Activated T-helper 1 cell treated with anti-CD3 and anti-CD28 coated beads, Interleukin-12 subunit alpha, Interleukin-12 subunit beta, Interleukin-2, Interleukin-4 antibody, amounts not matched to agents 30 ng/mL and 10 ng/mL and 1 ng/mL, durations not matched to agents 14 hours and 24 hours and 36 hours (primary cell): ENCODE measurements at places on chromosomes 5 and 9. TPM values are rescaled to one million over a fixed set of nuclear protein-coding genes. Genes with fewer than 3 reads are reported as not detected.

Gene TAF1L
- 0.03 TPM in 1 of 2 replicates, not detected in the other for total RNA-seq

DNA sequence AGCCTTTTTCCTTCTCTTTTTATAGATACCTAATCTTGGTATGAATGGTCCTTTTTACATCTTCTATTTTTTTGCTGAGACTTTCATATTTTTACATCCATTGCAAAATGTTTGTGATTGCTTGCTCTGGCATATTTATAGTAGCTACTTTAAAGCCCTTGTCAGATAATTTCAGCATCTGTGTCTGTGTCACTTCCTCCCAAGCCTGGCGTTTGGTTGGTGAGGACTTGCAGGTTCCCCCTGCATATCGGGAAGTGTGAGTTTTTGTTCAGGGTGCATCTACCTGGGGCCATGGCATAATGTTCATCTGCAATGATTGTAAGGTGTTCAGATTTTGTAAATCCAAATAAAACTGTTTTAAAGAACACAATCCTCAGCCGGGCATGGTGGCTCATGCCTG, 8.9 kb downstream of the FBXW5 start:
- H3K4me1 ChIP-seq, result peaks cover 22% of the 10 kb centered on the region
- no peak overlapping the region for H3K27ac ChIP-seq
- no peak for DNase-seq
- no peak overlapping the region for H3K4me3 ChIP-seq

DNA sequence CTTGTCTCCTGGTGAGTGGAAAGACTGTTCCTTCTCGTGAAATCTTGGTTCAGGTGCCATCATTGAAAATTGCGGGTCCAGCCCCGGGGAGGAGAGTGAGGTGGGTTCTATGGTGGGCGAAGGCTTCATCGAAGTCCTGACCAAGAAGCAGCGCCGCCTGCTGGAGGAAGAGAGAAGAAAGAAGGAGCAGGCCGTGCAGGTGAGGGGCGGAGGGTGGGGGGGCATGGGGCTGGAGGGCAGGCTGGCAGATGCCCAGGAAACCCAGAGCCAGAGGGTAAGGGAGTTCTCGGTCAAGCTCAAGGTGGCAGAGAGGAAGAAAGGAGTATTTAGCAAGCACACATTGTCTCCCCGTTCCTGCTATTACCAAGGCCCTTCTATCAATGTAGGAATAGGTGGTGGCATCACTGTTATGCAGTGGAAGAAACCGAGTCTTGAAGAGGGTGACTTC, 24.3 kb upstream of the POMT1 start:
- H3K27me3 ChIP-seq, result no peaks in the 10 kb centered on the region
- H3K36me3 ChIP-seq, result peaks cover 36% of the 10 kb centered on the region
- no peak overlapping the region for H3K4me3 ChIP-seq
- DNase-seq, result peak; percentile 27

Gene LEAP2
- total RNA-seq, result 3.9 and 4.9 TPM in 2 replicates

DNA sequence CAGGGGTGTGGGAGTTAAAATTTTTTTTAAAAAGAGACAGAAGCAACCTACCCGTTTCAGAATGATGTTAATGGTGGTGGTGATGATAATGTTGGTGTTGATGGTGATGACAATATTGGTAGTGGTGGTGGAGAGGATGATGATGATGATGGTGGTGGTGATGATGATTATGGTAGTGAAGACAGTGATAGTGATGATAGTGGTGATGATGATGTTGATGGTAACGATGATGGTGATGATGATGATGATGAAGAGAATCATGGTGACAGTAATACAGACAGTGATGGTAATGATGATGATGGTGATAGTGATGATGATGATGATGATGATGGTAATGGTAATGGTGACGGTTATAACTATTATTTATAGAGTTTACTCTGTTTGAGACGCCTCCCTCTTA, 117.6 kb downstream of the ICE1 start:
- no peaks in the 10 kb centered on the region for H3K4me1 ChIP-seq
- H3K27ac ChIP-seq, result no peak overlapping the region
- no peaks in the 10 kb centered on the region for H3K36me3 ChIP-seq
- no peak for DNase-seq
- no peaks in the 10 kb centered on the region for H3K27me3 ChIP-seq
- no peak overlapping the region for H3K4me3 ChIP-seq

Gene IL7R
- total RNA-seq, result 47.2 and 50.8 TPM in 2 replicates

DNA sequence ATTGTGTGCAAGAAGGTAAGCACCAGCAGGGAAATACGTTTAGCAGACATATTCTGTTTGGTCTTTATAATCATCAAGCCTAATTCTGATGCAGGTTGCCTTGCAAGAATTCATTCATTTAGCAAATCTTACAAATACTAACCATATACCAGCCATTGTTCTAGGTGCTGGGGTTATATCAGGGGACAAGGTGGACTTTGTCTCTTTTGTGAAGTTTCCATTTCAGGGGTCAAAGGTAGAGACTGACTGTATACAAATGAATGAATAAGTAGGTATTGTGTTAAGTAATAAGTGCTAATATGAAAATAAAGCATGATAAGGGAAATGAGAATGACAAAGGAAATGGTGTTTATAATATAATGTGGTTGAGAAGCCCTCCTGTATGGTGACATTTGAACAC, 64.0 kb downstream of the LNPEP start:
- H3K4me3 ChIP-seq, result no peak overlapping the region
- no peaks in the 10 kb centered on the region for H3K27me3 ChIP-seq
- no peak for DNase-seq
- no peak overlapping the region for H3K27ac ChIP-seq
- H3K4me1 ChIP-seq, result peaks cover 24% of the 10 kb centered on the region

DNA sequence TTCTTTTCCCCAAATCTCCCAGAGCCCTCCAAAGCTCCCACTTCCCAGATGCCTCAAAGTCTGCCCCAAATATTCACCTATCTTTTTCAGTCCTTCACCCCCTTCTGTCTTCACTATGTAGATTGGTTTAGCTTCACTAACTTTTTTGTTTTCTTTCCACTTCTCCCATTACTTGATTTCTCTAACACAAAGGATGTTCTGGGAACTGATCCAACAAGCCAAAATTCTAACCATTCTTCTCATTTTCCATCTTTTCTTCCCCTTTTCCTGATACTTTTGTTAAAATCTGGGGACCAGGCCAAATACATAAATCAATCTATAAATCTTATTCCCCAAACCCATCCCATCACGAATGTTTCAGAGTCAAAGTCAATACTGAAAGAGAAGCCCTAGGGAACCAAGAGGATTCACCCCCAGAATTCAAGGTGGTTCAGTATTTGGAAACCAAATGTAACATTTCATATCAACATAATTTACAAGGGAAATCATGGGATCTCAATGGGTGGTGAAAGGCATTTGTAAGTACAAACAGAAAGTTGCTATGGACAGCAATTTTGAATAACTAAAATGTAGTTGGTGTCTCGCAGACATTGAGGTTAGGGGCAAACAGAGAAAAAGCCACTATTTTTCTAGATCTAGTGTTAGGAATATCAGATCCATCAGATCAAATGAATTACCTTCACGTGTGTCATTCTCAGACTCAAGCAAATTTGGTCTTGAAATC, 35.3 kb downstream of the APTX start:
- no peaks in the 10 kb centered on the region for H3K4me1 ChIP-seq
- no peaks in the 10 kb centered on the region for H3K27me3 ChIP-seq
- no peak overlapping the region for H3K27ac ChIP-seq
- H3K36me3 ChIP-seq, result peaks cover 4% of the 10 kb centered on the region
- DNase-seq, result no peak

- DNase-seq, result no peak
- H3K4me3 ChIP-seq, result peak overlapping the region; percentile 73
- H3K27me3 ChIP-seq, result no peaks in the 10 kb centered on the region
- H3K36me3 ChIP-seq, result peaks cover 11% of the 10 kb centered on the region
Observed at GRCh38 chr5:119336262-119336661, 19.6 kb upstream of the TNFAIP8 start.

GRCh38 chr5:128626536-128627090, 88.6 kb upstream of the FBN2 start:
- H3K4me3 ChIP-seq, result no peak overlapping the region
- no peak overlapping the region for H3K27ac ChIP-seq
- no peaks in the 10 kb centered on the region for H3K36me3 ChIP-seq
- H3K4me1 ChIP-seq, result no peaks in the 10 kb centered on the region
- H3K27me3 ChIP-seq, result no peaks in the 10 kb centered on the region

Gene SEMA6A
- 0.23 and 0.39 TPM in 2 replicates for total RNA-seq

Gene FCN1
- not detected in 2 replicates for total RNA-seq

Gene RAB3C
- total RNA-seq, result not detected in 2 replicates

DNA sequence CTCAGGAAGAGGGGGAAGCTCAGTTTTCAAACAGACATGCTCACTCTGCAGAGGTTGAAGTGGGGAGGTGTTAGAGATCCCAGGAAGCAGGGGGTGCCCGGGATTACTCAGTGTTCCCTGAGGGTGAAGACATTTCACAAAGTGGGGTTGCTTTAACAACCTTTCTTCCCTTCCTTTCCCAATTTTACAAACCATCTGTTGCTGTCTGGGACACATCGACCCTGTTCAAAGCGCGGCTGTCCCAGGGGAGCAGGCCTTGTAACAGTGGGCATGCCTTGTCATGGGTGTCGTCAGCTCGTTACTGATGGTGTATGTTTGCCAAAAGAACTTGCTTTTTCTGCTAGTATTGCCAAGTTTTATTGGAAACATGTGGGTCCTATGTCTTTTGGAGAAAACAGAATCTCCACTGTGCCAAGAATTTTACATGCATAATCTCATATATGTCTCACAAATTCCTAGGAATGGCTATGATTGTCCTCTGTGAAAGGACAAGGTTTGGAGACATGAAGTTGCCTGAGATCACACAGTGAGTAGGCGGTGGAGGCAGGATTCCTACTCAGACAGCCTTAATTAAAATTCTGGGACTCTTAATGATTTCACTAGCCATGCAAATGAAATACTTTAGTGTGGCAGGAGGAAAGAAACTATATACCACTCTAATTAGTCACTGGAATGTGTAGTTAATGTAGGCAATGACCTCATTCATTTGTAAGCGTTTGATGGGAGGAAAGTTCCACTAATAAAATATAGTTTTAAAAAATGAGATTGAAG, 198.9 kb downstream of the NXNL2 start:
- H3K27ac ChIP-seq, result no peak overlapping the region
- H3K4me3 ChIP-seq, result no peak overlapping the region
- peaks cover 5% of the 10 kb centered on the region for H3K27me3 ChIP-seq
- H3K4me1 ChIP-seq, result no peaks in the 10 kb centered on the region
- no peaks in the 10 kb centered on the region for H3K36me3 ChIP-seq

GRCh38 chr5:107415762-107416161, 255.0 kb downstream of the EFNA5 start:
- no peaks in the 10 kb centered on the region for H3K4me1 ChIP-seq
- H3K27me3 ChIP-seq, result peaks cover 12% of the 10 kb centered on the region
- no peaks in the 10 kb centered on the region for H3K36me3 ChIP-seq
- H3K27ac ChIP-seq, result no peak overlapping the region
- no peak overlapping the region for H3K4me3 ChIP-seq

Gene GABRB2
- total RNA-seq, result not detected in 2 replicates

Gene RIOK2
- total RNA-seq, result 37.2 and 47.2 TPM in 2 replicates

DNA sequence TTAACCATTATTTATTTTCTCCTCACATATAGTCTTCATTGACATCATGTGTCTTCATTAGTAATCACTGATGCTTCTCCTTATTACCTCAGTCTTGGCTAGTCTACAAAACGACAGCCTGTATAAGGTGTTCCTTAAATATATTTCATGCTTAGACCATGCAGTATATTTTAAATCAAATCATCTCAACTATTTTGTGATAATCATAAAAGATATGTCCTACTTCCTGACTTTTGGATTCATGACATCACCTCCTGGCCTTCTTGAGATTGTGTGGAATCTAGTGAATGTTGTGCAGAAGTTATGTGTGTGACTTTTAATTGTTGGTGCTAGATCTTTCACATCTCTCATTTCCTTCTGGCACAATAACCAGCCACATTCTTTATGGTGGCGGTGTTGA, 1339.3 kb upstream of the C9orf72 start:
- H3K27me3 ChIP-seq, result no peaks in the 10 kb centered on the region
- no peak for DNase-seq
- H3K4me1 ChIP-seq, result no peaks in the 10 kb centered on the region
- H3K36me3 ChIP-seq, result no peaks in the 10 kb centered on the region

Gene ACTBL2
- not detected in 2 replicates for total RNA-seq

Gene PCSK5
- 3.3 and 3.7 TPM in 2 replicates for total RNA-seq
